ENCODE measurements at places on chromosomes 12 and 14.

GRCh38 chr12:52906191-52906601 is 1.3 kb upstream of the KRT8 start:
- DNase-seq = no peak

GRCh38 chr14:56138928-56139327 is 20.7 kb downstream of the PELI2 start:
- DNase-seq = no peak

- no peak for DNase-seq
These were observed 39.8 kb upstream of the OVCH1 start for GRCh38 chr12:29537298-29537697.

DNA sequence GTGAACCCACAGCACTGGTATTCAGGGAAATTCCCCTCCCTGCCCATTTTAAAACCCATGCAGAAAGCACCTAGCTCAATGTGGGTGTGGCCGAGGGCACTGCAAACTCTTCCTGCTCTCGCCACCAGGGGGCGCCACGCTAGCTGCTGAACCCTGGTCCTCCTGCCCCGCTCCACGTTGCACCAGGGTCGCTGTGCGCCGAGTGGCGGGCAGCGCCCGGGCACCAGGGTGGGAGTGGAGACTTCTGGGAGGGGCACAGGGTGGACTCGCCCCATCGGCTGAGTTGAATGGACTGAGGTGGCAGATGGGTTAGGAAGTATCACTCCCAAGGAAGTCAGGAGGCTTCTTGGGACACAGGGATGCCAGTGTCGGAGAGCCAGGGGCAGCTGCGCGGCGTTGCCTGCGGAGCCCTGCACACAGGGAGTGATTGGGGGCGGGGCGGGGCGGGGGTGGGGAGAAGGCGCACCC is 48.1 kb upstream of the BCL11B start:
- peak; percentile 85 for DNase-seq

DNA sequence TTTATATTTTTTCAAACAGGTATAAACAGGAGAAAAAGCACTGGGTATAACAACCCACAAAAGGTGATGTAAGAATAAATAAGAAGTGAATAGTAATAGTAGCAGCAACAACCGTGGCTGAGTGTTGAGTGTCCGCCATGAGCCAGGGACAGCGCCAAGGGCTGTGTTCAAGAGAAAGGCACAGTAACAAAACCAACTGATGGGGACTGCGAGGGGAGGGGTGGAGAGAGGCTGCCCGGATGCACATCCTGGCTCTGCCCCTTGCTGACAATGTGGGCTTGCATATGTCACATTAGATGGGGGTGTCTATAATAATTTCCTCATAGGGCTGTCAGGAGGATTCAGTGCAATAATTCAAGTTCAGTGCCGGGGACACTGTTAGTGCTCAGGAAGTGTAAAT is 912.4 kb downstream of the VRK1 start:
- DNase-seq = no peak

DNA sequence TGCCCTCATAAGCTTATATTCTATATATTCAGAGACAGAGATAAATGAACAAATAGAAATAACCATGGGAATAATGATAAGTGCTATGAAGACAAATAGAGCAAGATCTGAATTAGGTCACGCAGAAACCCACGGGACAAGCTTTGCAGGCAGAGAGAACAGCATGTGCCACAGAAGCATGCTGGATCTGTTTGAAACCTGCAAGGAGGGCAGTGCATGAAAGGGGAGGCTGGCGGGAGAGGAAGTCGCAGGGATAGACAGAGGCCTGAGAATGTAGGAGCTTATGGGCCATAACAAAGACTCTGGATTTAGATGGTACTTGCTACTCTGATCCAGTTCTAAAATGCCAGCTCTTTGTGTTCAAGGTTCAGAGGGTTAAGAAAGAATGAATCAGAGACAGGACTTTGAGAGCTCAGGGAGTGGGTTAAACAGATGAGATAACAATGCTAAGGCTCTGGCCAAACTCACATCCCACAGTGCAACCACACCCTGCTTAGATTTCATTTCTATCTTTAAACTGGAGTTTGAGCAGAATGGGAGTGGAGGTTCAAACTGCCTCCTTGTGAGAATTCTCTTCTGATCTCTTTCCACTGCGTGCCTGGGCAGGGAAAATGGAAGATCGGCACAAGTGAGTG is 49.2 kb upstream of the PPP1R12A start:
- DNase-seq = no peak

GRCh38 chr12:67702136-67702535 is 53.6 kb downstream of the DYRK2 start:
- no peak for DNase-seq

- no peak for DNase-seq
These were observed 145.3 kb upstream of the GRIN2B start for GRCh38 chr12:14126692-14127091.

- DNase-seq = no peak
These were observed 19.4 kb downstream of the PPP1R36 start for GRCh38 chr14:64569138-64569631.
